ENCODE measurements at places on chromosomes 12 and 14.

GRCh38 chr12:79162948-79163347, 298.4 kb downstream of the SYT1 start:
- no peak for DNase-seq

- DNase-seq, result no peak
These were observed 455.5 kb downstream of the RGS6 start for GRCh38 chr14:72387726-72388125.

GRCh38 chr14:89291351-89291940, 125.6 kb downstream of the FOXN3 start:
- no peak for DNase-seq

- DNase-seq, result no peak
These were observed 56.9 kb upstream of the PIWIL1 start for GRCh38 chr12:130280742-130281141.

GRCh38 chr12:11107719-11108118, 15.6 kb upstream of the TAS2R43 start:
- no peak for DNase-seq

GRCh38 chr14:27061299-27061698, 463.5 kb upstream of the NOVA1 start:
- DNase-seq, result no peak

- no peak for DNase-seq
These were observed 19.3 kb upstream of the KRT7 start for GRCh38 chr12:52213564-52214420.
